KBM-7 (cell line): ENCODE measurements at places on chromosomes 3 and 15.
A peak's percentile ranks its signal among the peaks of the same experiment; 100 is the strongest.

- no peak for DNase-seq
Observed at GRCh38 chr15:40287505-40287904, 4.6 kb upstream of the ANKRD63 start.

GRCh38 chr3:184683900-184684560 is 27.8 kb downstream of the MAGEF1 start:
- DNase-seq: no peak

DNA sequence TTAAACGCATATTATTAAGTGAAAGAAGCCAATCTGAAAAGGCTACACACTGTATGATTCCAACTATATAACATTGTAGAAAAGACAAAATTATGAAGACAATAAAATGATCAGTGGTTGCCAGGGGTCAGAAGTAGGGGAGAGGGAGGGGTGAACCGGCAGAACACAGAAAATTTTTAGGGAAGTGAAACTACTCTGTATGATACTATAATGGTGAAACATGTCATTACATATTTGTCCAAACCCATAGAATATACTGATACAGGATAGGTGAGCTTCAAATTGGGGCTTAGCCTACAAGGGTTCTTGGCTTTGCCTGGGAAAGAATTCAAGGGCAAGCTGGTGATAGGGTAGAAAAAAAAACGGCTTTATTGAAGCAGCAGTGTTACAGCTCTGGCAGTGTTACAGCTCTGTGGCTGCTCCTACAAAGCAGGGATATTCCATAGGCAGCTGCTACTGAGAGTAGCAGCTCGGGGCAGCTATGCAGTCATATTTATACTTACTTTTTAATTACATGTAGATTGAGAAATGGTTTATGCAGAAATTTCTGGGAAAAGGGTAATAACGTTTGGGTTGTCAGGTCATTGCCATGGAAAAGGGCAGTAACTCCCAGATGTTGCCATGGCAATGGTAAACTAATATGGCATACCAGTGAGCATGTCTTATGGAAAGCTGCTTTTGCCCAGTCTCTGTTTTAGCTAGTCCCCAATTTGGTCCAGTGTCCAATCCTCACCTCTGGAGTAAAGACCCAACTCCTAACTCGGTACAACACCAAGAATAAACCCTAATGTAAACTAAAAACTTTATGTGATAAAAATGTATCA is 125.1 kb upstream of the SLC25A36 start:
- DNase-seq: peak; percentile 24

- DNase-seq: peak; percentile 11
Observed at GRCh38 chr3:17573396-17573795, 169.0 kb downstream of the TBC1D5 start.
